ENCODE measurements at places on chromosomes 7 and 10.

DNA sequence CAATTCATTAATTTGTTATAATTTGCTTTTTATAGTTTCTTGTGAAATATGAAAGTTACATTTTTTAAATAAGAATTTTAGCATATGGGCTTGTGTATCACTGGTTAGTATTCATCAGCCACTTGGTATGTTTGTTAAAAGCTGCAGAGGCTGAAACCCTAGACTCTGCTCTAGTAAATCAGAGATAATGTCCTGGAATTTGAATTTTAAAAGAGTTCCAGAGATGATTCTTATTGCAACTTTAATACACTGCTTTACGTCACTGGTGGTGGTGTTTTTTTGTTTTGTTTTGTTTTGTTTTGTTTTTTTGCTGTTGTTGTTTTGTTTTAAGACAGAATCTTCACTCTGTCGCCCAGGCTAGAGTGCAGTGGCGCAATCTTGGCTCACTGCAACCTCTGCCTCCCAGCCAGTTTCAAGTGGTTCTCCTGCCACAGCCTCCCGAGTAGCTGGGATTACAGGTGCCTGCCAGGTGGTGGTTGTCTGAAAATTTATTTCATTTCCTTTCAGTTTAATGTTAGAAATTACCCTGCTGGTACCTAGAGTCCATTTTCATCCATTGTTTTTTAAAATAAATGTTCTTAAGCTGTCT is 43.8 kb downstream of the PTPN12 start:
- DNase-seq = no peak

DNA sequence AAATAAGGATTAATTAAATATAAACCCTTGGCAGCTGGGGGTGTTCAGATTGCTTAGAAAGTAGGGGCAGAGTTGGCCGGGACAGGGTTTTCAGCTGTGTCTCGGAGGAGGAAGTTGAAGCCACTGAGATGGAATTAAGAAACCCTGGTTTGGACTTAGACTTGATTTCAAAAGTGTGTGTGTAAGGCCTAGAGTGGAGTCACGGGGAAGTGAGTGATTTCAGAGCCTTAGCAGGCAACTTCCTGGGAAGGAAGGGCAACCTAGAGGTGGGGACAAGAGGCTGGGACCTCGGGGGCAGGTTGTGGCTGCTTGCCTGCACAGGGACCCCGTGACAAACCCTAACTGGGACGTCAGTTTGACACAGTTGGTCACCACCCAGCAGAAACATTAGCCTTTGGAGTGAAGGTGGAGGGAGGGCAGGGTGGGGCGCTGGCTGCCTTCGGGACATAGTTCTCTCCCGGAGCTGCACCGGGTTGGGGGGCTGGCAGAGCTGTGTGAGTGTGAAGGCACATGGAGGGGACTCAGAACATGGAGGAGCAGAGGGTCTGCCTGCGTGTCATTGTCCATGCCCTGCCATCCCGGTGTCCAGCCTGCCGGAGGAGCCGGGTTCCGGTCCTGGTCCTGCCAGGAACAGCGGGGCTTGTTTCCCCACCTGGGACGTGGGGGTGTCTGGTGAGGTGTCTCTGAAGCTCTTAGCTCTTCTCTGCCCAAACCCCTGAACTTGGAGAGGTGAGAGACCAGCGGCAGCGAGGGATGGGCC is 1.8 kb downstream of the BRI3 start:
- no peak for DNase-seq

- DNase-seq = no peak
Measured at GRCh38 chr7:132501956-132502355, 74.3 kb downstream of the PLXNA4 start.

DNA sequence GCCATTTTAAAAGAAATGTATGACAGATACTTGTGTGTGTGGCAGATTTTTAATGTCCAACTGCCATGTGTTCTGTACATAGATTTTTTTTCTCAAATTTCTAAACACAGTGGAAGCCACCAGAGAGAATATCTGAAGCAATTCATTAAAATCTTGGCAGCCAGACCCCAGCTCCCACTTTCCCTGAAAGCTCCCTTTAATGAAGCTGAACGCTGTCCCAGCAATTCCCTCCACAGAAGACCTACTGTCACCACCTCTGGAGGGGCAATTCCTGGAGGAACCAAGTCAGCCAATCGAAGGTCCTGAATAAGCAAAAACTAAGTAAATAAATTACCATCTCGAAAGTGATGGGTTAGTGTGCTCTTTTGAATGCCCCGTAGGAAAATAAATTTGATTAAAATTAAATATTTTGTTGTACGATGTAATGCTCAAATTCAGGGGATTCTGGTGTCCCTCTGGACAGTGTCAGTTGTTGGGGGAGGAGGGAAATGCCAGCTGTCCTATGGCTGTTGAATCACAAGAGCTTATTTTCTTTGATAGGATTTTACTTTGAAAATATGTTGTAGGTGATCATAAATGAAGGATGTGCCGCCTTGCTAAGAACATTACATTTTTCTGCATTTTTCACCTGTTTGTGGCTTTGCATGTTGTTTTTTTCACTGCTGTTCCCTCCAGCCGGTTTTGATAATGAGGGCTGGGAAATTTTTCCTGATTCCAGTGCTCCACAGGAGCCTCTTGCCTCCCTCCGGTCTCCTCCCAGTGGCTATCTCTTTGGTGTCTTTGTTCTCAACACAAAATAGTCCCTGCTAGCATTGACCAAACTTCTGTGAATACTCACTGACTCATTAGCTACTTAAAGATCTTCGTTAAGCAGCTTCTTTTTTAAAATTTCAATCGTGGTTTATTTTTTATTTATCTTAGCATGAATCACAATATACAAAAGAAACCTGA is 9.2 kb upstream of the GSAP start:
- no peak for DNase-seq

DNA sequence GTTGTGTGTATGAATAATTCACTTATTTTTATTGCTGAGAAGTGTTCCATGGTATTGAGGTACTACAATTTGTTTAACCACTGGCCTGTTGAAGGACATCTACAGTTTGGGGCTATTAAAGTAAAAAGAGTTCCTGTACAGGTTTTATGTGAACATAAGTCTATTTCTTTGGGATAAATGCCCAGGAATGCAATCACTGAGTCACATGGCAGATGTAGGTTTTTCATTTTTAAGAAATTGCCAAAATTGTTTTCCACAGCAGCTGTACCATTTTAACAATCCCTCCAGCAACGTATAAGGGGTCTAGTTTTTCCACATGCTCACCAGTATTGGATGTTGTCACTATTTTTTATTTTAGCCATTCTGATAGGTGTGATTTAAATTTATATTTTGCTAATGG is 243.9 kb downstream of the TNS3 start:
- no peak for DNase-seq

DNA sequence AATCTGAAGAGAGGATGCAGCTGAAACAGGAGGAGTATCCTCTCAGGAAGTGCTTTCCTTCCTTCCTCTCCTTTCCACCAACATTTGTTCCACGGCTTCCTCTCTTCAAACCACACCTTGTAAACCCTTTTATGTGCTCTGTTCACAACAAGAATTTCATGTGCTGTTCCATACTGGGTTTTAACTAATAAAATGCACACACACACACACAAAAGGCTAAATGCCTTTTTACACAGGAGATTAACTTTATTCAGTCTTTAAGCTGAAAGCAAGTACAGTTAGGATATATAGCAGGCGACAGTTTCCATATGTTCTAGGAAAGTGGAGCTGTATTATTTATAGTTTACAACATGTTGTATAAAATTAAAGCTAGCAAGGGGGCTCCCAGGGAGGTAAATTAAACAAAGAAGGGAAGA is 106.7 kb downstream of the REEP3 start:
- no peak for DNase-seq

DNA sequence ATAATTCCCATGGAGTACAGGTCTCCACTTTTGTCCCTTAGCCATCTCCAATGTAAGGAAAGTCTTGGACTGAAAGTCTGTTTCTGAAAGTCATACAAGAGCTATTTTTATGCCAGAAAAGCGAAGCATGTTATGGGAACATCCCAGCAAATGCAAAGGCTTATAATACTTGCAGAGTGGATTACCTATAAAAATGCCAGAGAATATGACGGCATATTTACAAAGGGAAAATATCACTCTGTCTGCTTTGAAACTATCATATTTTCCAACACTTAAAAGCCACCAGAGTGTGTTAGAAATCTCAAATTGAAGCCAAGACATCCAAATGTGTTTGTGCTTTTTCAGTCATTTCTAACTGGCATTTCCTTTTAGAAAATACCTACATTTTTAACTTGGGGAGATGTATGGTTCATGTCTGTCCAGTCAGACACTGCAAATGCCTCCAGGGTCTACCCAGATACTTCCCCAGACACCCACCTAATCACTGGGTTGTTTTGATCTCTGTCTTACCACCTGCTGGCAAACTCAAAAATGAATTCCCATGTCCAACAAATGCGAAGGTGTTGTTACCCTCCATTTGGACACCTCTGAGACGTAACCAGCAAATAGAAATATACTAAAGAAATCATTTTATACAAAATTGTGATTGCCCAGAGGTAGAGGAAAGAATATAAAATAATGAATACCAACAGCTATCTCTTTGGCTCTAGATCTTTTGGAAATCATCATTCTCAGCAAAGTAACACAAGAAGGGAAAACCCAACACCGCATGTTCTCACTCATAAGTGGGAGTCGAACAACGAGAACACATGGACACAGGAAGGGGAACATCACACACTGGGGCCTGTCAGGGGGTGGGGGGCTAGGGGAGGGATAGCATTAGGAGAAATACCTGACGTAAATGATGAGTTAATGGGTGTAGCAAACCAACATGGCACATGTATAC is 1.2 kb downstream of the ITIH2 start:
- DNase-seq = no peak

DNA sequence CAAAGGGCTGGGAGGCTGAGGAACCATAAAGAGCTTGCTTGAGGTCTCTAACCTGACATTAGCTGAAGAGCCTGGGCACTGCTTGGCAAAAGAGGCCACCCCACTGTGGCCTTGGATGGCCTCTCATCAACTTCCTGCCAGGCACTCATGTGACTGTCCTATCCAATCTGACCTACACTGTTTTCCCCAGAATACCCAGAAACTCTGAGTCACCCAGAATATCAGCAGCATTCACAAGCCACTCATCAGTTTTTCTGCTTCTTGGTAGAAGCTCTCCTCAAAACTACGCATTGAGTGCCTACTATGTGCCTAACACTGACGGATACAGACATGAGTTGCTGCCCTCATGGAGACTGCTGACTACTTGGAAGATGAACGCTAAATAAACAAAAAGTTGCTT is 4.1 kb upstream of the NT5C2 start:
- no peak for DNase-seq

GRCh38 chr7:1544178-1544895 is 11.7 kb downstream of the TMEM184A start:
- DNase-seq = no peak

- DNase-seq = no peak
Measured at GRCh38 chr10:32139223-32140073, 83.2 kb upstream of the KIF5B start.

- DNase-seq = no peak
Measured at GRCh38 chr10:128095753-128096469, 30.3 kb downstream of the MKI67 start.

DNA sequence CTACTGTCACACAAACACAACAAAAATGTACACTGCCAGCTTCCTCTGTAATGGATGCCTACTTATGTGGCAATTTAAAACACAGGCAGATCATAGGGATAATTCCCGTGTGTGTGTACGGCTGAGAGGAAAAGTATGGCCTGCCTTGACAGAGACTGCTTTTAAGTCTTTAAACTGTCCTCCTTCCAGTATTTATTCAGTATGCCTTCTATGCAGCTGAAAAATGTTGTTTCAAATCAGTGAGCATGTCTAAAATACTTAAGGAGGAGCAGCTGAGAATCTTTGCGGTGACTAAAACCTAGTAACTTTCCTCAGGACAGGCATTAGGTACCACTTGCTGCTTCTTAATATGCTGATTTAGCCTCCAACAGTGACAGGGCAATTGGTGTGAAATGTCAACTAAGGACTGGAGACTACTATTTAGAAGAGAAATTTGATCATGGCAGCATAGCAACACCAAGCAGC is 126.3 kb downstream of the CACNA2D1 start:
- no peak for DNase-seq

GRCh38 chr7:19587291-19587690 is 121.5 kb downstream of the POLR1F start:
- no peak for DNase-seq

GRCh38 chr10:84292502-84292901 is 35.9 kb upstream of the CCSER2 start:
- no peak for DNase-seq

DNA sequence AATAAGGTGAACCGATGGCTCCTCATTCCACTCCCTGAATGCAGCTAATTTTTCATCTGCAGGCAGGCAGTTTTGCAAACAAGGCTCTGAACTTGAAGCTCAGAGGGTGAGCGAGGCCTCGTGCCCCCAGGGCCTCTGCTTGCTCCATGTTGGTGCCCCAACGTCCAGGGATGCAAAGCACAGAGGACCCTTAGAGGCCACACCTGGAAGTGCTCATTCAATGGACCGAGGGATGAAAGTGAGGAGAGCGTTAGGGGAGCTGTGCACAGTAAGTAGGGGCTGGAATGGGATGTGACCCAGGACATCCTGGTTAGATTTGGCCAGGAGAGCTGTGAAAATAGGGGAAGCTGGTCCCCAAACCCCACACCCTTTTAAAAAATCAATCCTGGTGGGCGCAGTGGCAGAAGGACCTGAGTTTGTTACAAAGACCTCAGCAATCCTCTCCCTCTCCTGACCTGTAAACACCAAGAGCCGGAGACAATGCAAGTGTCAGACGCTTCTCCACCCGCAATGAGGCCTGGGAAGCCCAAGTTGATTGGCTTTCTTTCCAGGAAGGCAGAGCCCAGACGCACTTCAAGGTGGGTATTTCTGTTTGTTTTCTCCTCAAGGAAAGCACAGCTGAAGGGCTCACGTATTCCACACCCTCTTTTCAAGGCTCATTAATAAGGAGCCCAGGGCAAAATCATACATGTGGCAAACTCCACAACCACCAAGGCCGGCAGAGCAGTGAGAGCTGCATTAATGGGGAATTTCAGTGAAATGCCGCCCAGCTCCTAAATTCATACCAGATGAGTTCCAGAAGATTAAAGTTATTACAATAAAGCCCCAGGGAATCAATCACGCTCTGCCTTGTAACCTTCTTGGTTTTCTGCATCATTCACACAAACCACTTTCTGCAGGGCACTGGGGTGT is 14.1 kb upstream of the CXCL12 start:
- DNase-seq = no peak

GRCh38 chr10:75469006-75469616 is 37.7 kb downstream of the LRMDA start:
- DNase-seq = no peak

- peak; percentile 23 for DNase-seq
Measured at GRCh38 chr7:138449580-138449979, 10.5 kb upstream of the TRIM24 start.

DNA sequence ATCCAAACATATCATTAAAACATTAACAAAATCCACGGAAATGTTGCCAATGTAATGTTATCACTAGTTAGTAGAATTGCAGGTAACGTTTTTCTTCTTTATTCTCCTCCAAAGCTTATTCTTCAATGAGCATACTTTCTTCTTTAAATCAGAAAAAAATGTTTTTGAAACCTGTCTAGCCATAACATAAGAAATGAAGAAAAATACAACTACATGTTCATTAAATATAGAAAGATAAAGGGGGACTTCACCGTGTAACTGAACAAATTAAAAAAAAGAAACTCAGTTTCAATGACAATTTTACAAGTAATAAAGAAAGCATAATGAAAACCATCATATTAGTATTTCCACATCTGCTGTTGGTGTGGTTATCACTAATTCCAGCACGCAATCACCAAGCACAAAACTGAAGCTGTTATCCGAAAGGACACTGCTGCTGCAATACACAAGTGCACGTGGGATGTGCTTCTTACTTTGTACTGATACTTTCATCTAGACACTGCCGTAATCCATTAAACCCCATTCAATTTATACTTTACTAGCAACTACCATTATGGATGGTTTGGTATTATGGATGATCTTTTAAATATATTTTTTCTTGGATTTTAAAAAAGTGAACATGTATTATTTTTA is 9.6 kb downstream of the ESYT2 start:
- no peak for DNase-seq
